Tibial artery (tissue), 4 donors: ENCODE measurements at places on chromosomes 5 and 9.

- no peaks in the 10 kb centered on the region for H3K4me1 ChIP-seq
- H3K4me3 ChIP-seq: no peak overlapping the region
- no peak overlapping the region for H3K27ac ChIP-seq
- no peaks in the 10 kb centered on the region for H3K27me3 ChIP-seq
These were observed 30.0 kb upstream of the CAMLG start for GRCh38 chr5:134708301-134708700.

- H3K27me3 ChIP-seq: no peaks in the 10 kb centered on the region
- H3K4me3 ChIP-seq: no peak overlapping the region
- no peaks in the 10 kb centered on the region for H3K4me1 ChIP-seq
- H3K27ac ChIP-seq: no peak overlapping the region
- no peak for DNase-seq
These were observed 198.0 kb downstream of the CAVIN4 start for GRCh38 chr9:100775912-100776311.

- H3K27me3 ChIP-seq: no peaks in the 10 kb centered on the region
- DNase-seq: no peak
- no peak overlapping the region for H3K4me3 ChIP-seq
- H3K4me1 ChIP-seq: peaks cover 33% of the 10 kb centered on the region
These were observed 53.6 kb upstream of the APC start for GRCh38 chr5:112684121-112684520.

GRCh38 chr9:96514108-96514799 lies 64.3 kb downstream of the HABP4 start:
- H3K27me3 ChIP-seq: no peaks in the 10 kb centered on the region
- H3K36me3 ChIP-seq: no peaks in the 10 kb centered on the region
- H3K27ac ChIP-seq: peak overlapping the region; percentile 74

- DNase-seq: no peak
- H3K27me3 ChIP-seq: no peaks in the 10 kb centered on the region
- no peaks in the 10 kb centered on the region for H3K4me1 ChIP-seq
- H3K36me3 ChIP-seq: no peaks in the 10 kb centered on the region
- H3K27ac ChIP-seq: no peak overlapping the region
These were observed 107.8 kb upstream of the SLIT3 start for GRCh38 chr5:169408731-169409130.

GRCh38 chr9:109351032-109351431 lies 30.2 kb upstream of the EPB41L4B start:
- H3K27me3 ChIP-seq: no peaks in the 10 kb centered on the region
- no peak overlapping the region for H3K4me3 ChIP-seq
- no peak for DNase-seq

- no peak overlapping the region for H3K27ac ChIP-seq
- no peaks in the 10 kb centered on the region for H3K4me1 ChIP-seq
- H3K4me3 ChIP-seq: no peak overlapping the region
- DNase-seq: no peak
These were observed 417.2 kb upstream of the C9orf72 start for GRCh38 chr9:27990524-27990923.

GRCh38 chr5:81856948-81857928 lies 106.3 kb upstream of the SSBP2 start:
- no peaks in the 10 kb centered on the region for H3K36me3 ChIP-seq
- DNase-seq: peak; percentile 83
- H3K27ac ChIP-seq: peak overlapping the region; percentile 86
- no peaks in the 10 kb centered on the region for H3K27me3 ChIP-seq
- no peaks in the 10 kb centered on the region for H3K4me1 ChIP-seq

- no peak for DNase-seq
- H3K4me1 ChIP-seq: peaks cover 11% of the 10 kb centered on the region
- no peaks in the 10 kb centered on the region for H3K27me3 ChIP-seq
- H3K36me3 ChIP-seq: peaks cover 23% of the 10 kb centered on the region
- H3K4me3 ChIP-seq: no peak overlapping the region
- H3K27ac ChIP-seq: no peak overlapping the region
These were observed 64.3 kb upstream of the PCA3 start for GRCh38 chr9:76699971-76700370.

- no peaks in the 10 kb centered on the region for H3K36me3 ChIP-seq
- no peak for DNase-seq
- no peaks in the 10 kb centered on the region for H3K27me3 ChIP-seq
- no peak overlapping the region for H3K4me3 ChIP-seq
- no peaks in the 10 kb centered on the region for H3K4me1 ChIP-seq
These were observed 143.7 kb downstream of the PBX3 start for GRCh38 chr9:125890826-125891225.

DNA sequence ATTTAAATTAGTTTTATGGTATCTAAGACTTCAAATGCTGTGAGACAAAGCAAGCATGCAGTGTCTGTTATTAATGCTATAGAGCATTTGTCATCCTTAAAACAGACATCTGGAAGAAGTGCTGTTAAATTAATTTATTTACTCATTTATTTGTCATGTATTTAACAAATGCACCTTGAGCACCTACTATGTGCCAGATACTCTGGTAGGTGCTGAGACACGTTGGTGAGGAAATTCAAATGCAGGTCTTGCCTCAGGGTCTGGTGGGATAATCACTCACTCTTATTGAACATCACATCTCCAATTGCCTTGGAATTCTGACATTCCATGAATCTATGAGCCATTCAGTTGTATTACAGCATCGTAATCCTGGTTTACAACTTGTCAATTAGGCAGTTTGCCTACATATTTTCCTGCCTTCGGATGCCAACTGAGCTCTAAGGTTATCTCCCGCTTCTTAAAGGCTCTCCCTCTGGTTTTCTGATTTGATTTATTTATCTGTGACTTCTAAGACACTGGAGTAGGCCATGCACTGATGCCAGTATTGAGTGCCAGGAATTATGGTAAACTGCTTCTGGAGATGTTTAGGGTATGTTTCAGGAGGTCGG lies 56.0 kb upstream of the RPS23 start:
- H3K36me3 ChIP-seq: no peaks in the 10 kb centered on the region
- H3K4me3 ChIP-seq: no peak overlapping the region
- no peak for DNase-seq
- H3K4me1 ChIP-seq: peaks cover 61% of the 10 kb centered on the region
- peak overlapping the region; percentile 90 for H3K27ac ChIP-seq
- H3K27me3 ChIP-seq: no peaks in the 10 kb centered on the region

GRCh38 chr5:174755106-174755505 lies 30.7 kb downstream of the MSX2 start:
- H3K36me3 ChIP-seq: no peaks in the 10 kb centered on the region
- no peak overlapping the region for H3K4me3 ChIP-seq
- DNase-seq: no peak
- peaks cover 11% of the 10 kb centered on the region for H3K4me1 ChIP-seq
- peaks cover 27% of the 10 kb centered on the region for H3K27me3 ChIP-seq
- H3K27ac ChIP-seq: no peak overlapping the region

DNA sequence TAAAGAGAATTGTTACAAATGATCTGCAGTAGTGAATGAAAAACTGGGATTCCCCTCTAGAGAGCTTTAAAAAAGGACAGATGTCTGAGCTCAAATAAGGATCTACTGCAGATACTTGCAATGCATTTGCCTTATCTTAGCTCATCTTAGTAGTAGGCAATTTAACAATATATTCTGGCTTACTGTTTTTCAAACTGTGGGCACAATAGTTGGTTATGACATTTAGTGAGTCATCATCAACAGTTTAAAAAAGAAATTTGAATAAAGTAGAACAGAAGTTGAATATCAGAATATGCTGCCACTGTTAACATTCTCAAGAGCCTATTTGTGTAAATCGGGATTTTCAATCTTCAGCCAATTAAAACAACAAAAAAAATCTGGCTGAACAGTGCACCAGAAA lies 6.7 kb upstream of the CAST start:
- DNase-seq: no peak
- no peak overlapping the region for H3K4me3 ChIP-seq
- no peaks in the 10 kb centered on the region for H3K36me3 ChIP-seq
- H3K27me3 ChIP-seq: no peaks in the 10 kb centered on the region
- H3K4me1 ChIP-seq: no peaks in the 10 kb centered on the region

DNA sequence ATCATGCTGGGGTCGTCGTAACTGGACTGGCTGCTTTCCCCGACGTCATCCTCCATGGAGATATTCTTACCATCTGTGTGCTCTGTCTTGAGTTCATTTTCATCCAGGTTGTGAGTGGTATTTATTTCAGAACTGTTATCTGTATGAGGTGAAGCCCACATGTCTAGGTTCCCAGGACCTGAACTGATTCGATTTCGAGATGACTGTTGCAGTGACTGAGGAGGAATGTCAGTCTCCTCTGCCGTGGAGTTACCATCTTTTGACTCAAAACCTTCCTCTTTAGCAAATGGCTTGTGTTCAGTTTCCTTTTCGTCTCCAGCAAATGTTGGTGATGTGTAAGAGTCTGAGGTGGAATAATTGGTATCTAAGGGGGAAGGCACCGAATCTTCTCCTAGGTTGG lies 55.2 kb upstream of the PCA3 start:
- no peaks in the 10 kb centered on the region for H3K4me1 ChIP-seq
- no peak overlapping the region for H3K27ac ChIP-seq
- DNase-seq: no peak
- no peaks in the 10 kb centered on the region for H3K27me3 ChIP-seq

DNA sequence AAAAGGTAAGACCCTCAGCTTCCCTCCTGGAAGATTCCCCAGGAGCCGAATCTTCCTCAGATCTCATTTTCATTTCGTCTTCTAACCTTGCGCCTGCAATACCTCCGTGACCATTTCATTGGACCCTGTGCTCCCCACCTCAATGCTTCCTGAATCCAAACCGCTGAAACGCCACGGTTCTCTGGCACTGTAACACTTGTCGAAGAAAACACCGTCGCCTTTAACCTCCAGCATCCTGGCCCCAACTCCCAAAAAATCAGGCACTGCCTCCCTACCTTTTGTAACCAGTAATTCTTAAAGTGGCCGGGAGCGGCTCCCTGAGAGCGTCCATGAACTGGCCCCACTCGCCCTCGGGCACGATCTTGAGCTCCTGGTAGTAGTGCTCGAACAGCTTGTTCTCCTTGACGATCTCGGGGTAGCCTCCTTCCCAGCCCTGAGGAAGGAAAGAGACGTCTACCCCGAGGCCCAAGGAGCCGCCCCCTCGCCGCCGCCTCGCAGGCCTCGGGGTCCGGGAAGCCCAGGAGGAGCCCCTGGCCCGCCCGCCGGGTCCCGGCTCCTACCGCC lies 438 bp downstream of the NSUN2 start:
- DNase-seq: peak; percentile 69
- no peaks in the 10 kb centered on the region for H3K27me3 ChIP-seq
- peak overlapping the region; percentile 86 for H3K27ac ChIP-seq

DNA sequence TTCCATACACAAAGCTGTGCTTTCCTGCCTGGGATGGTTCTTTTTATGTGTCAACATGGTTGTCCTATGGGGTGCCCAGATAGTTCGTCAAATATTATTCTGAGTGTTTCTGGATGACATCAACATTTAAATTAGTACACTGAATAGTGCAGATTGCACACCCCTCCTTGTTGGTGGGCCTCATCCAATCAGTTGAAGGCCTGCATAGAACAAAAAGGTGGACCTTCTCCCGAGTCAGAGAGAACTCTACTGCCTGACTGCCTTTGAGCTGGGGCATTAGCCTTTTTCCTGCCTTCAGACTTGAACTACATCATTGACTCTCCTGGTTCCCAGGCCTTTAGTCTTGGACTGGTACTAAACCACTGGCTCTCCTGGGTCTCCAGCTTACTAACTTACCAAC lies 80.4 kb downstream of the SHB start:
- H3K4me3 ChIP-seq: no peak overlapping the region
- H3K27me3 ChIP-seq: no peaks in the 10 kb centered on the region
- H3K36me3 ChIP-seq: no peaks in the 10 kb centered on the region
- no peak overlapping the region for H3K27ac ChIP-seq
- no peak for DNase-seq
- H3K4me1 ChIP-seq: peaks cover 4% of the 10 kb centered on the region

- H3K36me3 ChIP-seq: no peaks in the 10 kb centered on the region
- no peak overlapping the region for H3K27ac ChIP-seq
- H3K4me3 ChIP-seq: no peak overlapping the region
- H3K27me3 ChIP-seq: no peaks in the 10 kb centered on the region
These were observed 88.7 kb downstream of the DEPDC1B start for GRCh38 chr5:60611099-60611740.

- H3K36me3 ChIP-seq: no peaks in the 10 kb centered on the region
- no peak overlapping the region for H3K27ac ChIP-seq
- peaks cover 6% of the 10 kb centered on the region for H3K27me3 ChIP-seq
- no peak for DNase-seq
- H3K4me1 ChIP-seq: no peaks in the 10 kb centered on the region
These were observed 218.8 kb upstream of the MSX2 start for GRCh38 chr5:174505621-174506020.

- H3K27me3 ChIP-seq: no peaks in the 10 kb centered on the region
- H3K27ac ChIP-seq: no peak overlapping the region
- no peaks in the 10 kb centered on the region for H3K36me3 ChIP-seq
- H3K4me1 ChIP-seq: no peaks in the 10 kb centered on the region
- peak; percentile 23 for DNase-seq
These were observed 126.9 kb upstream of the ANKH start for GRCh38 chr5:14998491-14998890.

GRCh38 chr9:131403493-131403773 lies 9.5 kb downstream of the PRRC2B start:
- no peaks in the 10 kb centered on the region for H3K27me3 ChIP-seq
- H3K36me3 ChIP-seq: no peaks in the 10 kb centered on the region
- H3K27ac ChIP-seq: peak overlapping the region; percentile 65

- DNase-seq: no peak
- no peaks in the 10 kb centered on the region for H3K36me3 ChIP-seq
- no peaks in the 10 kb centered on the region for H3K27me3 ChIP-seq
- no peak overlapping the region for H3K27ac ChIP-seq
- H3K4me1 ChIP-seq: no peaks in the 10 kb centered on the region
- no peak overlapping the region for H3K4me3 ChIP-seq
These were observed 21.7 kb downstream of the TTC33 start for GRCh38 chr5:40733879-40734563.

GRCh38 chr9:20048985-20049384 lies 260.1 kb upstream of the SLC24A2 start:
- no peaks in the 10 kb centered on the region for H3K4me1 ChIP-seq
- H3K4me3 ChIP-seq: no peak overlapping the region
- no peaks in the 10 kb centered on the region for H3K27me3 ChIP-seq
- H3K27ac ChIP-seq: no peak overlapping the region
- no peak for DNase-seq

GRCh38 chr9:113669522-113670115 lies 206.1 kb downstream of the RGS3 start:
- H3K27me3 ChIP-seq: no peaks in the 10 kb centered on the region
- H3K36me3 ChIP-seq: no peaks in the 10 kb centered on the region
- DNase-seq: no peak
- peaks cover under 1% of the 10 kb centered on the region for H3K4me1 ChIP-seq
- H3K27ac ChIP-seq: no peak overlapping the region
- H3K4me3 ChIP-seq: no peak overlapping the region

GRCh38 chr5:671459-672328 lies 21.5 kb downstream of the TPPP start:
- peaks cover 11% of the 10 kb centered on the region for H3K36me3 ChIP-seq
- H3K4me1 ChIP-seq: peaks cover 30% of the 10 kb centered on the region
- H3K27ac ChIP-seq: no peak overlapping the region
- no peak overlapping the region for H3K4me3 ChIP-seq
- peak; percentile 83 for DNase-seq

GRCh38 chr5:56565644-56566043 lies 249.7 kb upstream of the MAP3K1 start:
- H3K27ac ChIP-seq: no peak overlapping the region
- H3K36me3 ChIP-seq: no peaks in the 10 kb centered on the region
- no peak overlapping the region for H3K4me3 ChIP-seq

- DNase-seq: peak; percentile 31
- peak overlapping the region; percentile 77 for H3K27ac ChIP-seq
- no peak overlapping the region for H3K4me3 ChIP-seq
- H3K27me3 ChIP-seq: no peaks in the 10 kb centered on the region
These were observed 343.3 kb upstream of the TNC start for GRCh38 chr9:115461280-115461679.

GRCh38 chr9:114112778-114113584 lies 13.9 kb upstream of the KIF12 start:
- H3K4me1 ChIP-seq: peaks cover 28% of the 10 kb centered on the region
- H3K36me3 ChIP-seq: no peaks in the 10 kb centered on the region
- no peaks in the 10 kb centered on the region for H3K27me3 ChIP-seq
- H3K4me3 ChIP-seq: no peak overlapping the region
- H3K27ac ChIP-seq: peak overlapping the region; percentile 49
- DNase-seq: peak; percentile 91
